ENCODE measurements at places on chromosomes 4 and X.
A peak's percentile ranks its signal among the peaks of the same experiment; 100 is the strongest.

DNA sequence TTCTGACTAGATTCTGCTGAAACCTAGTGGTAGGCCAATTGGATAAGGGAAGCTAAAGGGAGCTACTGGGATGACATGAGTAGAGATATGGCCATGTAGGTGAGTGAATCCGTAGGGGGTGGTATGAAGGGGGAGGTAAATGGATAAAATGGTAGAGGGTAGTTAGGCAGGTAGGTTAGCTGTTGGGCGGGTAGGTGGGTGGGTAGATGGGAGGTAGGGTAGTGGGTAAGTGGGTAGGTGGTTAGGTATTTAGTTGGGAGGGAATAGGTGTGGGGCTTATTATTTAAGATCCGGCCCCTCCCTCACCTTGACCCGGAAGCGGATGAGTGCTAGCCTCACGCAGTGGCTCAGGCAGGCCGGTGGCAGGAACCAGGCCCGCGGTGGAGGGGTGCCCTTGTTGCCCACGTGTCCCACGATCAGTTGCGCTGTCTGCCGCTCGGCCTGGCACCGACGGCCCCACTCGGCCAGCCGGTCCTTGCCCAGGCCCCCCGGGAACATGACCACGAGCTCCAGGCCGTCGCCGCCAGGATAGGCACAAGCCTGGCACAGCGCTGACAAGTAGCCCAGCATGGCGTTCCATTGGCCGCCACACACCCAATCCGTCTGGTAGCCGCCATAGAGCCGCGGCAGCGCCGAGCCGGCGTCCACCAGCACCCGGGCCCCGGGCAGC is 725 bp downstream of the FAM120C start:
- DNase-seq: peak; percentile 7

DNA sequence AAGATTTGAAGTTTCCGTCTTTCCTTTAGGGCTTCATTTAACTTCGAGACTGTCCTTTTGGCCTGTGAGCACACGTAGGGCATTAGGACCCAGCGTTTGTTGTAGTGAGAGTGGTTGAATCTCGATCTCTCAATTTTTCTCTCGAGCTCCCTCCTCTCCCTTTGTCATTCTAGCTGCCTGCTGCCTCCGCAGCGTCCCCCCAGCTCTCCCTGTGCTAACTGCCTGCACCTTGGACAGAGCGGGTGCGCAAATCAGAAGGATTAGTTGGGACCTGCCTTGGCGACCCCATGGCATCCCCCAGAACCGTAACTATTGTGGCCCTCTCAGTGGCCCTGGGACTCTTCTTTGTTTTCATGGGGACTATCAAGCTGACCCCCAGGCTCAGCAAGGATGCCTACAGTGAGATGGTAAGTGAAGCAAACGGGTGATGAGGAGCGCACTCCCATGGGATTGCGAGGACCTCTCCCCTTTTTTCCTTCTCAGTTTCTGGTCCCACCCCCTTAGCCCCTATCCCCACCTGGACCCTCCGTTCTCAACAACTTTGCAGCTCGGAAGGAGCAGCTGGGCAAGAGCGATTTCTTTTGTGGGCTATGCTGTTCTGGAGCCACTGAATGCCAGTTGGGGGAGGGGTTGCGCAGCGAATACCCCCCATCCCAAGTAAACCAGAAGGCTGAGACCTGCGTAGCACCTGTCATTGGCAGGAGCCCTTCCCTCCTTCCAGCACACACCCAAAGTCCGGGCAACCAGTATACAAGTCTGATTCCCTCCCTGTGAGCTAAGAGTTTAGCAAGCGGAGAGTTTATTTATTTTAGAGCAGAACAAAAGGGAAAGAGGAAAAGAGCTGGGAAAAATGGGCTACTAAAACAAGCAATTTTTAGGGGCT is at the start of gene TMEM35A:
Gene TMEM35A (plus strand): TSS at position 164 of the 883 bp plus-strand sequence. CDS start 124 bp downstream, at position 288.
- DNase-seq: no peak

GRCh38 chr4:51842554-51843308 is at the start of gene DCUN1D4:
Gene DCUN1D4 (plus strand): TSS chr4:51843153. CDS start chr4:51843243, 90 bp downstream.
- peak; percentile 94 for DNase-seq

DNA sequence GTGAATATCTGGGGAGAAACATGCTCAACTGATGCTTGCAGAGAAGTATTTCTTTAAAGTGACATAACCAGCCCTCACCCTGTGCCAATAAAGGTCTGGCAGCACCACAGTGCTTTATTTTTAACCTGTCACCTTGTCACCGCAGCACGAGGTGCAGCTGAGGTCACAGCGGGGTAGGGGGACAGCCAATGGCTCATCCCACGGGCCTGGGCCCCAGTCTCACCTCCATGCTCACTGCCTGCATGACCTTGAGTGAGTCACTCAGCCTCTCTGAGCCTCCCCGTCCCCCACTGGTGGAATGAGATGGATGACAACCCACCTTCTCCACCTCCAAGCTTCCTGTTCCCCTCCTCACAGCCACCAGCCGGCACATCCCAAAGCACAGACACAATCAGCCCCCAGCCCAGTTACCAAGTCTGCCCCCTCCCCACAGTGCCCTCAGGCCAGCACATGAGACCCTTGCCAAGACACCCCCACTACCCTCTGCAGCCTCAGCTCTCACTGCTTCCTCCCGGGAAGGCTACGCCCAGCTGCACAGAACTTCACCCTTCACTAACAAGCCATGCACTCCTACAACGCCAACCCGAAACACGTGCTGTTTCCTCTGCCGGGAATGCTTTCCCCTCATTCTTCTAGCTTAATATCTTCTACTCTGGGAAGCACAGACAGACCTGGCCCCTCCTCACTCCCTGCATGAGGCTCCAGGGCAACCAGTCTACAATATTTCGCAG is 24.9 kb upstream of the MAN2B2 start:
- DNase-seq: no peak

DNA sequence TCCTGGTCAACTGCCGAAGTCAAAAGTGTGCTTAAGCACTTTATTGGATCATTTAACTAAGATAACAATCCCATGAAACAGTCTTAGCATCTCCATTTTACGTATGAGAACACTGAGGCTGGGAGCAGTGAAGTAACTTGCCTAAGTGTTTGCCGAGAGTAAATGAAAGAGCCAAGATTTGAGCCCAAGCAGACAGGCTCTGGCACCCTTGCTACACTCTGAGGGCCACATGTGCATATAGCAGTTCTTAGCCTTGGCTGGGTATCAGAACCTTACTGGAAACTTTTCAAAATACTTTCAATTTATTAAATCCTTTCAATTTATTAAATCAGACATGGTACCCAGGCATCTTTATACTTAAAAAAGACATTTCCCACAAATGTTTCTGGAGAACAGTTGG is 225.9 kb downstream of the NR3C2 start:
- DNase-seq: no peak

- no peak for DNase-seq
Measured at GRCh38 chr4:104868533-104868932, 278.1 kb upstream of the TET2 start.

DNA sequence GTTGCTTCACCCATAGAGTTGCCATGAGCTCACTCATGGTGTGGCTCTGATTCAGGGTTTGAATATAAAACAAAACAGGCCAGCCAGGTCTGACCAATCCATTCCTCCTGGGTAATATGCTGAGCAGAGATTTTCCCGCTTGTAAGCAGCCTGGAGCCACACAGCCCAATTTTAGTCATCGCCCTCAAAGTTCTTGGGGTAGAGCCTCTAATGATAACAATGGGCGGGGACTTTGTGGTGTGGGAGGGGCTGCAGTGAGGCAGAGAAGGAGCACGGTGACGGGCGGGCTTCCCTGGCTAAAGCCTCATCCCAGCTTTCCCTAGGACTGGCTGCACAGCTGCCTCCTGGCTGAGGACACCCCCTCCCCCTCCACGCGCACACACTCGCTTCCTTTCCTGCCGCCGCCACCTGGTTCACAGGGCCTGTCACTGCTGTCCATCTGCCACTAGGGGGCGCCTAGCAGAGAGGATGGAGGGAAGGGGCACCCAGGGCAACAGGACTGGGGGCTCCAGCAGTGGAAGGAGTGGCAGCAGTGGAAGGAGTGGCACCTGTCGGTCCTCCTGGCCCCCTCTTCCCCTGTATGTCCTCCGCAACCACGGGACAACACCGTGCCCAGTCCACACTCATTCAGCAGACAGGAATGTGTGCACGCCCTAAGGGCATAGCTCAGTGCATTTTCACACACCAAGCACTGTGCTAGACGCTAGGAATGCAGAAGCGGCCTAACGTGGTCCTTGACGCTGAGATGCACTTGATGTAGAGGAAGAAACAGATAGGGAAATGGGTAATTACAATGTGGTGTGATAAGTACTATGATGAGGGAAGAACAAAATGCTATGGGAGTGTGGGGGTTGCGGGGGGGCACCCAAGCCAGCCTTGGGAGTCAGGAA is 26.8 kb downstream of the PRPS1 start:
- peak; percentile 37 for DNase-seq

- DNase-seq: no peak
Measured at GRCh38 chr4:30427932-30428331, 292.2 kb upstream of the PCDH7 start.

GRCh38 chrX:38638952-38639529 is 77.7 kb downstream of the TSPAN7 start:
- no peak for DNase-seq

DNA sequence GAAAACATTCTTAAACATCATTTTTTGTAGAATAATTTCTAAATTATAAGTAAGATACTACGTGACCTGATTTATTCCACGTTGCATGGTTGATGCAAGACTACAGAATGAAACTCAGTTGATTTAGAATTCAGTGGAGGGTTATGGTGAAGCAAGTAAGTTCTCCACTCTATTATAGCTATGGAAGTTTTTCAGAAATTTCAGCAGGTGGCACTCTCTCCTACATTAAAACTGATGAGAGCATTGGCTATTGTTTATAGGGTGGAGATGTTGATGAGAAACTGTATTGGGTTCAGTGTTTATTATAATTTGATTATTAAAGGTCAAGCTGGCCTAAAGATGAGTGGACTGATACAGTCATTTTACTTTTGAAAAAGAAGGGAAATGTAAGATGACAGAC is 88.0 kb downstream of the FNIP2 start:
- no peak for DNase-seq

- DNase-seq: no peak
Measured at GRCh38 chr4:98803251-98803650, 125.7 kb downstream of the EIF4E start.

DNA sequence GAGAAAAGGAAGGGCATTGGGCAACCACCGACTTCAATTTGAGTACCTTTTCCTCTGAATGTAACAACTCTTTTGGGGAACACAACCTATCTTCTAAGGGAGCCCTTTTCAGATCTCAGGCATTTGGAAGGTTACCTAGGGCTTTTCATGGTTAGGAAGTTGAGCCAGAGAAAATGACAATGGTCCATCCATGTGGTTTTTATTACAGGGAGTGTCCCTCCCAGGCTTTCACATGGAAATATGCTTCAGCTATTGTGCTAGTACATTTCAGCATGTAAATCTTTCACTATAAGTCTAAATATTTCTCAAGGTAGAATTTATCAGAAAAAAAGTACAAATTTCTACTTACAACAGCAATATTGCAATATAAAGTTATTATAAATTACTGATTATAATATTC is 259.8 kb downstream of the IQCM start:
- DNase-seq: no peak

GRCh38 chrX:22360129-22360528 is 87.4 kb downstream of the CBLL2 start:
- no peak for DNase-seq

GRCh38 chrX:153420851-153421599 is 9.8 kb downstream of the ZFP92 start:
- DNase-seq: no peak

DNA sequence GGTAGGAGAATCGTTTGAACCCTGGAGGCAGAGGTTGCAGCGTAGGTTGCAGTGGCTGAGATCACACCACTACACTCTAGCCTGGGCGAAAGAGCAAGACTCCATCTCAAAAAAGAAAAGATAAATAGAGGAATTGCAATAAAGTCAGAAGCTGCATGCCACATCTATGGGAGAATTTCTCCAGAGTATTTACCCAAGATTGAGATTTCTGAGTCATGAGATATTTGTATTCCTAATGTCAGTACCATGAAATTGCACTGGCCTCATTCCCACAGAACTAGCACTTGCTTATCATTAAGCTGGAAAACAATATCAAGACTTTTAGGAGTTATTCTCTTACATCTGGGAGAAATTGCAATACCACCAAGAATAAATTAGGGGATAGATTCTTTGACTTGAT is 37.4 kb downstream of the ASIC5 start:
- no peak for DNase-seq

- DNase-seq: no peak
Measured at GRCh38 chr4:186500721-186501304, 54.6 kb downstream of the MTNR1A start.

DNA sequence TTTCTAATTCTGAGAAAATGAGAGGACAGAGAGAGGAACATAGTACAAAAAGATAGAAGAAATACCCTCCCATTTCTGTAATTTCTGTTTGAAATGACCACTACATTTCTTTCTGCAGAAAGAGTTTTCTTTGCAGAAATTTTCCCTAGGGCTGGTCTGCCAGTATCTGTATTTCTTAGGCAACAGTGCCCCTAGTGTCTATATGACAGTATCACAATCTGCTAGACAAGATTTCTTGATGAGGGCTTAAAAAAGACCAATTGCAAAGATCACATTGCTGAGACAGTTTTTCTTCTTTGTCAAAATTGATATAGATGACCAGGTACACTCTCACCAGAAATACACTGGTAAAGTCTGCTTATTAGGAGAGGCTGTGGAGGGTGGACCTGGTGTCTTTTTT is 81.0 kb upstream of the ZDHHC15 start:
- DNase-seq: no peak

DNA sequence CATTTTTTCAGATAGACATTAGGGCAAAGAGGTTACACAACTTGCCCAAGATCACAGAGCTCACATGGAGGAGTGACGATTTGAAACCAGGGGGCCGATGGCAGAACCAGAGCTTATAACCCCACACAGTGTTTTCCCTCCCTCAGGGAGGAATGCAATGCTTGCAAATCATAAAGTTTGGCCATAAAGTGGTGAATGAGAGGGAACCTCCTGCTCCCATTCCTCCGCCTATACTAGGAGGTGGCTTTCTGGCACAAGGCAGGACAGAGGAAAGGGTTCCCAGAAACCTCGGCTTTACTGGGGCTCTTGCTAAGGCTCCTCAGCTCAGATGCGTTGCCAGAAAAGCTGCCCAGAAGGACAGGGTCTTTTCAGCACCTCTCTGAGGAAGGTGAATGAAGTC is 19.3 kb downstream of the TMEM154 start:
- DNase-seq: no peak

DNA sequence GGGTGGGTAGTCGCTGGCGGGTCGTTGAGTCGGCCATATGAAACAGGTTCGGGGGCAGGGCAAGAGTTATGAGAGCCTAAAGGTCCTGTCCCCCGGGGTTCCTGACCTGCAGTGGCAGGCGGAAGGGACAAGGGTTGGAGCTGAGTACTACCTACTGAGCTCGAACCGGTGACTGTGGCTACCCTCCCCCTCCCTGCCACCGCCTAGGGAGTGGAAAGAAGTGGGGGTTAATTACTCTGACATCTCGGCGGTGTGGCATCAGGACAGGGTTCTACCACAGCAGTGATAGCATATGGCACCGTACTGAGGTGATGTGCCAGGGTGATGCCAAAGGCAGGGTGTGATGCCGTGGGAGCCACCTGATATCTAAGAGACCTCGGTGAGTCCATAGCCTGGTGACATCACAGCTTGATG is 307 bp downstream of the ATG4A start:
- no peak for DNase-seq

GRCh38 chr4:35229021-35229420 is 1015.3 kb downstream of the ARAP2 start:
- DNase-seq: no peak

Measured in stimulated activated CD8-positive, alpha-beta memory T cell treated with anti-CD3 and anti-CD28 coated beads, Interleukin-4, amount 100 ng/mL, for 1 hour (primary cell).